M059J (cell line): ENCODE measurements at places on chromosomes 1 and 21. TPM values are rescaled to one million over a fixed set of nuclear protein-coding genes. Genes with fewer than 3 reads are reported as not detected.

The ORC1 gene
- total RNA-seq: 16.7 and 20.2 TPM in 2 replicates

The CRYZL1 gene
- 9.0 and 23.8 TPM in 2 replicates for total RNA-seq

GRCh38 chr1:59232216-59232615 is 64.7 kb upstream of the FGGY start:
- DNase-seq: no peak

- no peak for DNase-seq
Observed at GRCh38 chr1:119387858-119388257, 19.3 kb downstream of the HAO2 start.

GRCh38 chr1:58508629-58509028 is 37.9 kb downstream of the OMA1 start:
- DNase-seq: no peak

- DNase-seq: no peak
Observed at GRCh38 chr1:182972829-182973228, 19.9 kb upstream of the SHCBP1L start.
